ENCODE measurements at places on chromosomes 2 and 18. TPM values are rescaled to one million over a fixed set of nuclear protein-coding genes. Genes with fewer than 3 reads are reported as not detected.

Gene RGPD8
- 9.5 TPM for total RNA-seq

Gene GAL3ST2
- total RNA-seq, result not detected

Gene IL36A
- total RNA-seq, result not detected

- no peak for DNase-seq
These were observed 59.7 kb downstream of the BIRC6 start for GRCh38 chr2:32416519-32416918.

- DNase-seq, result no peak
These were observed 197.9 kb upstream of the TNP1 start for GRCh38 chr2:217057773-217058172.

GRCh38 chr2:179264368-179265081, at the start of gene SESTD1:
SESTD1 (minus strand) TSS chr2:179264832; CDS start chr2:179191841, 72,991 bp downstream.
- peak; percentile 43 for DNase-seq

GRCh38 chr2:204576362-204576979, 31.2 kb downstream of the PARD3B start:
- DNase-seq, result peak; percentile 14

GRCh38 chr18:12656938-12657683, 796 bp downstream of the SPIRE1 start:
- peak; percentile 37 for DNase-seq
